ENCODE measurements at places on chromosomes 7 and 10.

DNA sequence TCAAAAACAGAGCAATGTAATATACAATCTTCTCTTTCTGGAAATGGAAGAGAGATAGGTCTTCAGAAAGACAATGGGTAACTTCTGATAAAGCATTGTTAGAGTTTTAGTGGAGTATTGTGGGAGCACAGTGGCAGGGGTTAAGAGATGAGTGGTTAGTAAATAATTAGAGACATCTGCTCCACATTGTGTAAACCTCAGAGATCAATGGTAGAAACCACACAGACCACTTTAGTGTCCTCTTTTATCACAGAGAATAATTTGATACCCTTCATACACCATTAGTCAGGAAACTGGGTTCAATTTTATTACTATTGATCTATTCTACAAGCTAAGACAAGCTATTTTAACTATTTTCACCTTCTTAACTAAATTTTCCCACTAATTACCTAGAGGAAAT is 35.9 kb upstream of the MAGI2 start:
- no peak for DNase-seq

DNA sequence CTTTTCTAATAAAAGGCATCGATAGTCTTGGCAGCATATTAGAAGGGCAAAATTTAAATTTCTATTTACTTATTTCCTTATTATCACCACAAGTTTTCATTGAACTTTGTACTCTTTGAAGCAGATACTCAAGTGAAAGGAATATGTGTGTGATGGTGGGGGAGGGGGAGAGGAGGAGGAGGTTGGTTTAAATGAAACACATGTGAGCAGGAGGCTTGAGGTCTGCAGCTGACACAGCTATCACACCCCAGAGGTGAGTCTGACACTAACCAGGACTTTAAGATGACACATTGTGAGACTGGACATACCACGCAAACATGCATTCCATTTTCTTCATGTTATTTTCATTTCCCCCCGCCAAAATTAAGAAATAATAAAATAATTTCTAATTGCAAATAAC is 63.3 kb downstream of the CTTNBP2 start:
- DNase-seq: no peak

- DNase-seq: no peak
Observed at GRCh38 chr10:102202386-102202785, 23.7 kb upstream of the ELOVL3 start.

- no peak for DNase-seq
Observed at GRCh38 chr7:121275204-121275603, 53.6 kb upstream of the WNT16 start.

- DNase-seq: no peak
Observed at GRCh38 chr7:41118486-41118885, 584.4 kb downstream of the INHBA start.

- no peak for DNase-seq
Observed at GRCh38 chr7:26054386-26054785, 97.6 kb upstream of the NFE2L3 start.

- DNase-seq: no peak
Observed at GRCh38 chr10:73911553-73912004, 647 bp downstream of the PLAU start.

DNA sequence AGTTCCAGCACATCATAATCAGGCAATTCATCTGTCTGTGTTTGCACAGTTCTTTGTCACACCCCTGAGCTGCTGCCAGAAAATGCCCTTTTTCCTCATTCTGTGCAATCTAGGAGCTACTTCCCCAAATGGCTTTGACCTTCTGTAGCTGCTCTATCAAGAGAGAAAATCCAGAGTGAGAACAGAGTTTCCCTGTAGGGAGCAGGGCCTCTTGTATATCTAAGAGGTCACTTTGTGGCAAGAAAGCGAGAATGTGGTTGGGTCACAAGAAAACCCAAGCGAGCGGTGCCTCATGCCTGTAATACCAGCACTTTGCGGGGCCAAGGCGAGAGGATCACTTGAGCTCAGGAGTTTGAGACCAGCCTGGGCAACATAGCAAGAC is 24.3 kb downstream of the SLC29A3 start:
- no peak for DNase-seq

GRCh38 chr7:18235819-18236218 is 208.2 kb upstream of the PRPS1L1 start:
- no peak for DNase-seq

GRCh38 chr7:155000795-155001194 is 2.1 kb downstream of the PAXIP1 start:
- DNase-seq: no peak

Measured in stimulated activated CD8-positive, alpha-beta memory T cell treated with anti-CD3 and anti-CD28 coated beads, Interleukin-15, amount 100 ng/mL, for 48 hours (primary cell).